ENCODE measurements at places on chromosomes 2 and 18.

DNA sequence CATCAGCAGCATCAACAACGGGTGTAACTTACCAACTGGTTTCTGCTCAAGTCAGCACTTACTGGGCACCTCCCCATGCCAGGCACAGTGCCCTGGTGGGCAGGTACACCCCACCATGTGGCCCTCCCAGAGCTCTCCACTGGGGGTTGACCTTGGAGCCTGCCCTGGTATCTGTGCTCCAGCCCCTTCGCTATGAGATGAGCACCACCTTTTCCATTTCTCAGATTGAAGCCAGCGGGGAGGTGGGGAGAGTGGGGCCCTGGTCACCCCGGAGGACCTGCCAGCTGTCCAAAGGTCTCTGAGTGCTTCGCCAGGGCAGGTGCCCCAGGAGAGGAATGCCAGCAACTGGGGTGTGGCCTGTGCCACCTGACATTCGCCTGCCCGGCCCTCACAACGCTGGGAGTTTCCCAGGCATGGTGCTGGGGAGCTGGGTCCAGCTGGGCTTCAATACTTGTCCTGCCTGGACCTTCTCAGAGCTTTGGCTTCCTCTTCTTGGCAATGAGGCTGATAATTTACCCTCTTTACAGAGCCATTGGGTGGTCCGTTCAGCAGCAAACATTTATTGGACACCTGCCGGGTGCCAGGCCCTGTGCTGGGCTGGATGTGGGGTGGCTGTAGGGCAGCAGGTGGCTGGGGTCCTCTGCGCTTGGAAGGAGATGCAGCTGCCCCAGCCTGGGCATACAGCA is 5.9 kb upstream of the ZAP70 start:
- DNase-seq: no peak

DNA sequence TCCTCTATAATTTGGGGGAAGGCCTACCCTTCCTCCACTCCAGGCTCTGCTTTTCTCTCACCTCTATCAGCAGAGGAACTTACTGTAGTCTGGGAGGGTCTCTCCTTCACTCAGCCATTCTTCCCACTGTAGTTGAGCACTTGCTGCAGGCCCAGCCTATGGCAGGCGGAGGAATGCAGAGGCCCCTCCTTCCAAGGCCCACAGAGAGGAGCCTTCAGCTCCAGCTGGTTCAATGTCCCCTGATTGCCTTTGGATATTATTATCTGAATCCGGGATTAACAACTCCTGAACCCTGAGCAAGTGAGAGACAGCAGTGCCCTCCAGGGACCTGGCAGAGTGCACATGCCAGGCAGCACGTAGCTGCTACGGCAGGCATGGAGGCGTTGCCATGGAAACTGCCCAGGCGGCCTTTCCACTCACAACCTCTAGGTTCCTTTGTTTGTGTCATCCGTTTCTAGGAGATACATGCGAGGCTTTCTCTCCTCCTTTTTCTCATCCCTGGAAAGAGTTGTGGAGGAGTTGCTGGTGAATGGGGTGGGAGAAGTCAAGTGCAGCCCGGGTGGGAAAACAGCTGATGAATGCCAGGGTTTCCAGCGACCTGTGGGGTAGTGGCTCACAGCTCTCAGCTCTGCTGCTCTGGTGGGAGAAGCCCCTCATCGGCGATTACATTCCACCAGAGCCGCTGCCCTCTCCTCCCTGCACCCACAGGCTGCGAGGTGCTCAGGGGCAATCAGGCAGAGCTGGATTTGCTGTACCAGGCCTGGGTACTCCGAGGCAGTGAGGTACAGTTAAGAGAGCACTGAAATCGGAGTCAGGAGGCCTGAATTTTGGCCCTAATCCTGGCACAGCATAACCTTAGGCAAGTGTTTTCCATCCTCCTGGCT is 55.3 kb upstream of the HK2 start:
- no peak for DNase-seq

- no peak for DNase-seq
Observed at GRCh38 chr2:167964650-167965413, 282.6 kb downstream of the STK39 start.

- no peak for DNase-seq
Observed at GRCh38 chr18:70337139-70337972, 48.5 kb downstream of the SOCS6 start.

DNA sequence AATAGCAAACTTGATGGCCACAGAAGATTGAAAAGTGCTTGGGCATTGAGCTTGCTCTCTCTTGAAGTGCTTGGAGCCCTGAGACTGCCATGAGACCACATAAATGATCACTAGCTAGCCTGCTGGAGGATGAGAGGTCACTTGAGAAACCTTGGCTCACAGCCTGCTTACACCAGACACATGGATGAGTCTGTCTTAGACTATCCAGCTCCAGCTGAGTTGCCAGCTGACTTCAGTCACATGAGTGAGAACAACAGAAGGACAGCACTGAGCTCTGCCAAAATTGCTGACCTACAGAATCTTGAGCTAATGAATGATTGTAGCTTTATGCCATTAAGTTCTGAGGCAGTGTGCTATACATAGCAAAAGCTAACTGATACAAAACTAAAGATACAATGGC is 18.1 kb downstream of the NABP1 start:
- no peak for DNase-seq

DNA sequence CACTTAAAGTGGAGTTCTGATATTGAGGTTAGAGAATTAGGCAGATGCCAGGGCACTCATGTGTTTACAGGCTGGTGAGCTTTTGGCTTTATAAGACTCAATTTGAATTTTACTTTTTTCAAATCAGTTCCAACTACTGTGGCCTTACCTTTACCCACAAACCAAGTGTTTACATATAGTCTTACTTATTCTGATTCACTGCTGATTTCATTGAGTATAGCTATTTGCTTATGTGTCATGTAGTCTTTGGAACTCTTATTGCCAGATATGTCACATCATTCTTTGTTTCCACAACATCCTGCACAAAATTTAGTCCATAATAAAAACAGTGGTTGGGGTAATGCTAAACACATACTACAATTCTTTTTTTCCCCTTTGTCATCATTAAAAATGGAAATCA is 96.5 kb downstream of the XIRP2 start:
- no peak for DNase-seq

DNA sequence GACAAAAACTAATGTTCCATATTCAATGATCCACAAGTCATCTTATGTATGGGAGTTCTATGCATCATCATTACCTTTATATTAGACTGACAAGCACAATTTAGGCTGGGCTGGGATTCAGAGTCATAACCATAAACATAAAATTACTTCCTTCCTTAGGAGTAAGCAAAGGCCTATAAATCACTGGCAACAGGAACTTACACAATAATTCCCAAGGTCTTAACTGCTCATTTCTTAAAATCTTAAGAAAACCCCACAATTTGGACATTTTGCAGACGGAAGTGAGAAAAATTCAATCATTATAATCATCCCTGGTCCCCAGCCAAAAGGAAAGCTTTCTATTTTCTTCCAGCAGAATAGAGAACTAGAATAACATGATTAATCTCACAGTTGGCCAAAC is 232.3 kb downstream of the DYM start:
- no peak for DNase-seq

DNA sequence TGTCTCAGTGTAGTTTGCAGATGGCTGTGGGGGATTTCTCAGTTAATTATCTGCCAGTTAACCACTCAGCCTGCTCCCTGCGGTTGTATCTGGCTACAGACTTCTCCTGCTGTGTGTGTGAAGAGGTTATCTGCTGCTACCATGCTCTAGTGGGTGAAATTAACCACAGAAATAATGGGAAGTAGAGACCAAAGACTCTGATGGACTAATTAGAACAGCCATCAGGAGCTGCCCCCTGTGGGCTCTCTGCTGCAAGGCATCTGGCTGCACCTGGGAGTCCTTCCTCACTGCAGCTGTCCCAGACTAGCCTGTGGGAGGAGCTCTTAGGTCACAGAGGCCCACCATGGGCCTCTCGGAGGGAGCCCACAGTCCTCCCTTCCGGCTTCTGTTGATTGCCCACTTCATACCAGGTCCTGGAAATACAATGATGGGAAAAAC is 66.6 kb downstream of the CTIF start:
- no peak for DNase-seq

DNA sequence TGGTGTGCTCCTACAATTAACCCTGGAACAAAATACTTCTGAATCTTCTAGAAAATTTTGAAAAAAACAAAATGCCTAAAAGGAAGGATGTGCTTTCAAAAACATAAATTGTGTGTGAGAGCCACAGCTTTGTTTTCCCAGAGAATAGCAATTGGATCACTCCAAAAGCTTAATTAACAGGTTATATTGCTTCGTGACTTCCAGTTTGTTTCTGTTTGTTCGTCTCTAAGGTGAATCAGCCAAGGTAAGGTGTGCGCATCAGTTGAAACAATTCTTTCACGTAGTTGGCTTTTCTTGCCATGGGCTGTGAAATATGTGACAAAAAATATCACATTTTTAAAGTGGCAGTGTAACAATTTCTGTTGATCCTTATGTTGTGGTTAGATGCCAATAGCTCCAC is 90.3 kb upstream of the BARD1 start:
- no peak for DNase-seq

GRCh38 chr18:3782901-3783300 is 332.9 kb downstream of the TGIF1 start:
- no peak for DNase-seq

GRCh38 chr18:31386741-31387140 is 10.2 kb downstream of the DSG4 start:
- no peak for DNase-seq

DNA sequence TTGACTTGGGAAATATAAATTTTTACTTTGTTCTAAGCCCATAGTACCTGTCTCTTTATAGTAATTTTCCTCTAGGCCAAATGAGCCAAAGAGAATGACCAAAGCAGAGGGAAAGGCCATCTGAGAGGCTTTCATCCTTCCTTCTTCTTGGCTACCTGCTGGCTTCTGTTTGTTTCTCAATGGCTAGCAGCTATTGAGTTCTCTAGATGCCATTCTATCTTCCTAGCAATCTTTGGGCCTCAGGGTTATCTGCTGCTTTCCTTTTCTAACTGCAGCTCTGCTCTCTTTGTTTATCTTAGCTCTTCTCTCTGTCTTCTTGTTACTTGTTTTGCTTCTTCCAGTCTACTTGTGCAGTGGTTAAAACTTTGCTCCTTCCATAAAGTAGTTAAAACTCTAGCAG is 601.1 kb upstream of the NRXN1 start:
- no peak for DNase-seq

DNA sequence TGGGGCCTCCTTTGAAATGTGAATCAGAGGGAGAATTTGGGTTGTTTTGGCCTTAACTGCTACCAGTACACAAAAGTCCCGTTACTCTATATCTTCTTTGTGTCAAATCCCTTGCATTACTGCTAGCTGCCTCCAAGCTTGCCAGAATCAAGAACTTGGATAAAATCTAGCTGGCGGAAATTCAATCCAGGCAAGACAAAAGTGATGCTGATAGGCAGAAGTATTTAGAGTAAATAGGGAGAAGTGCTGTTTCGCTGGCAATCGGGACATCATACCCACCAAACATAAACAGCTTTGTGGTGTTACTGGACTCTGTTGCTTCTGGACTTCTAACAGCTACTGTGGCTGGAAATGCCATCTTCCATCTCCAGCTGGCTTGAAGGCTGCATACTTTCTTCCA is 2.5 kb downstream of the IFIH1 start:
- no peak for DNase-seq

DNA sequence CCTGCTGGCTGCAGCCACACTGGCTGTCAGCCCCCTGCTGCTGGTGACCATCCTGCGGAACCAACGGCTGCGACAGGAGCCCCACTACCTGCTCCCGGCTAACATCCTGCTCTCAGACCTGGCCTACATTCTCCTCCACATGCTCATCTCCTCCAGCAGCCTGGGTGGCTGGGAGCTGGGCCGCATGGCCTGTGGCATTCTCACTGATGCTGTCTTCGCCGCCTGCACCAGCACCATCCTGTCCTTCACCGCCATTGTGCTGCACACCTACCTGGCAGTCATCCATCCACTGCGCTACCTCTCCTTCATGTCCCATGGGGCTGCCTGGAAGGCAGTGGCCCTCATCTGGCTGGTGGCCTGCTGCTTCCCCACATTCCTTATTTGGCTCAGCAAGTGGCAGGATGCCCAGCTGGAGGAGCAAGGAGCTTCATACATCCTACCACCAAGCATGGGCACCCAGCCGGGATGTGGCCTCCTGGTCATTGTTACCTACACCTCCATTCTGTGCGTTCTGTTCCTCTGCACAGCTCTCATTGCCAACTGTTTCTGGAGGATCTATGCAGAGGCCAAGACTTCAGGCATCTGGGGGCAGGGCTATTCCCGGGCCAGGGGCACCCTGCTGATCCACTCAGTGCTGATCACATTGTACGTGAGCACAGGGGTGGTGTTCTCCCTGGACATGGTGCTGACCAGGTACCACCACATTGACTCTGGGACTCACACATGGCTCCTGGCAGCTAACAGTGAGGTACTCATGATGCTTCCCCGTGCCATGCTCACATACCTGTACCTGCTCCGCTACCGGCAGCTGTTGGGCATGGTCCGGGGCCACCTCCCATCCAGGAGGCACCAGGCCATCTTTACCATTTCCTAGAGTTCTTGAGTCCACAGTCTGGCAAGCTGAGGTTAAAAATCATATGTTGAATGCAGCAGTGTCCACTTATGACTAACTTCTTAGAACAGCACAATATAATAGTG is 741 bp downstream of the GPR148 start:
- no peak for DNase-seq

DNA sequence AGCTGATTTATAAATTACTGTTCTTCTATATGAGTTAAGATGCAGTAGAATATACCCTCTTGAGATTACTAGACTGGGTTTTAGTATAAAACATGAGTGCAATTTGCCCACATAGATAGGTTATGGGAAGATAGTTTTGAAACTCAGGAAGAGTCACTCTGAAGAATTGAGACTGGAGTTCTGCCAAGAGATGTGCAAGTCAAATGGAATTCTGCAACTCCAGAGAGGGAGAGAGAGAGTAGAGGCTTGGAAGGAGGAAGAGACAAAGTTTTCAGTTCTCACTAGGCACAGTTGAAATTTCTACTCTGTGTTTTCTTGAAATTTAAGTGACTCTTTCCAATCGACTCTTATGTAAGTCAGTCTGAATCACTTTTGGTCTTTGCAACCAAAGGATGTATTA is 878.8 kb downstream of the TSN start:
- DNase-seq: no peak

- DNase-seq: no peak
Observed at GRCh38 chr2:228447266-228447915, 265.9 kb upstream of the SPHKAP start.

- no peak for DNase-seq
Observed at GRCh38 chr2:112889976-112890375, 21.0 kb upstream of the IL37 start.

DNA sequence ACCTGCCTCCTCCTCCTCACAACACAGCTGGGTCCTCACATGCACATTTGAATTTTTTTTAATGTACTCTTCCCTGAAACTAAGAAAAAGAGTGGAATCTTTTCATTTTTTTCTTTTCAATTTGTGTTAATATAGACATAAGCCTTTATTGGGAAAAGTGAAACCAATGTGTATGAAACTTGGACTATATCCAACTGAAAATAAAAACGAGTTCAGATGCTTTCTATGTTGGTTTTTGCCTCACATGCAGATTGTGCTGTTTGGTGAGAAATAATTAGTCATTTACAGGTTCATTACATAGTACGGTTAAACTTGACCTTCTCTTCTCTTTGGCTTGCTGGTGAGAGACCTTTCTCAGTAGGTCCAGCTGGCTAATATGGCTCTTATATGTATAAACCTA is 515.2 kb upstream of the FANCL start:
- DNase-seq: no peak

GRCh38 chr18:36685580-36685979 is 143.2 kb downstream of the TPGS2 start:
- no peak for DNase-seq

Data from activated naive CD4-positive, alpha-beta T cell (primary cell).